ENCODE measurements at places on chromosomes 1 and 21.

DNA sequence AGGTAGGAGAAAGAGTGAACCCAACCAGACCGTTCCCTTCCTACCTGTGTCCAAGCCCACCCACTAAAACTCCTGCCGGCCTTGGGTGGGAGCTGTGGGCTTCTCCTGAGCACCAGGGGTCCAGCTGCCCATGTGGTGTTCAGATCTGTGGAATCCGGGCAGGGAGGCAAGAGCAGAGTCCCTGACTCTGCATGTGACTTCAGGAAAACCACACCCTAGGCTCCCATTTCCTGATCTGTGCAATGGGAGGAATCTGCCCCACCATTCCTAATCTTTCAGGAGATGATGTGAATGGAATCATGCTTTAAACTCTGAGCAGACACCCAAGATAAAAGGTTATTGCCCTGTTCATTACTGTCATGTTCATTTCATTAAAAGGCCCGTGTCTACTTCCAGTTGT, 27.6 kb downstream of the EIF2D start:
- no peak for DNase-seq

- DNase-seq, result no peak
Measured at GRCh38 chr1:88777604-88778149, 93.6 kb downstream of the PKN2 start.

DNA sequence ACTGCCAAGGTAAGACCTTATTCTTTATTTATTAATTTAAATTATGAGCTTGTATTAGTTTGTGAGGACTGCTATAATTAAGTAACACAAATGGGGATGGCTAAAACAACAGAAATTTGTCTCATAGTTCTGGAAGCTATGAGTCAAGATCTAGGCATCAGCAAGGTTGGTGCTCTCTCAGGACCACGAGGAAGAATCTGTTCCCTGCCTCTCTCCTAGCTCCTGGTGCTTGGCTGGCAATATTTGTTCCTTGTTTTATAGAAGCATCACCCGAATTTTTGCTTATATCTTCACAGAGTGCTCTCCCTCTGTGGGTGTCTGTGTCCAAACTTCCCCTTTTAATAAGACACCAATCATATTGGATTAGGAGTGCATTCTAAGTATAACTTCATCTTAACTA, 41.4 kb upstream of the CCDC190 start:
- no peak for DNase-seq

DNA sequence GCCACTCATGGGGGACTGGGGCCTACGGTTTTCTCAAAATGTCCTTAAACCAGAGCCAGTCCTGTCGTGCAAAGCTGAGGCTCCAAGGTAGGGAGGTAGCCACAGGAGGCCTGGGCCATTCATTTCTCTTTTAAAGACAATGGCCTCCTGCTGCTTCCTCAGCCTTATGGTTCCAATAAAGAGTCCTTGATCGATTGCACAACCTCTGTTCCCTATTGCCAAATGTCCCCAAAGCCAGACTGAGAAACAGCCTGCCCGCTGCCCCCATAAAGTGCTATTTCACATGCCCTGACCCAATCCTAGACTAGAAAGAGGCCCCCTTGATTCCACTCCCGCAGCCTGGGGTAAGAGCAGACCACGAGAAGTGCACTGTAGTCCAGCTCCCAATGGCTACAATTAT, 166.7 kb downstream of the CLIC6 start:
- no peak for DNase-seq

- DNase-seq, result no peak
Measured at GRCh38 chr21:18142655-18143054, 102.0 kb upstream of the CHODL start.

- peak; percentile 84 for DNase-seq
Measured at GRCh38 chr1:214551436-214552173, at the start of gene PTPN14. TSS of gene PTPN14 (minus strand) at chr1:214551602. CDS start at chr1:214464803, 86,799 bp downstream.

GRCh38 chr1:32063261-32063681, 9.5 kb upstream of the TMEM39B start:
- DNase-seq, result no peak

- no peak for DNase-seq
Measured at GRCh38 chr1:185207980-185208602, 51.1 kb downstream of the SWT1 start.

DNA sequence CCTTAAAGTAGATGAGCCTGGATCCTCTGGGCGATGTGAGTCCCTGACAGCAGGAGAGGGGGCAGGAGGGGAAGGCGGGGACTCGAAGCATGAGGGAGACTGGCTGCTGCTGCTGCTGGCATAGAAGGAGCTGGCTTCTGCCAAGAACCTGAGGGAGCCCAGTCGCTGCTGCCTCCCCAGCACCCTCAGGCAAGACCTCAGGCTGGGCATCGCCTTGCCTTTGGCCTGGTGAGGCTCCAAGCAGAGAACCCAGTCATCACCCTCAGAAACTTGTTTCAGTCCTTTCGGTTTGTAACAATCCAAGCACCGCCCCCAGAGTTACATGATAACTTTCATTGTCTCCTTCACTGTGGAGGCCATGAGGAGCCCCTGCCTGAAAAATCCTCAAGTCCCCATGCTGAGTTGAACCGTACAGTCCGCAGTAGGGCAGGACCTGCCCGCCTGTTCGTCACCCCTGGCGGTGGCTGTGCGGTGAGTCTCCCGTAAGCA, 38.8 kb downstream of the POFUT2 start:
- no peak for DNase-seq

GRCh38 chr1:87600854-87601253, 272.2 kb downstream of the LMO4 start:
- no peak for DNase-seq

- DNase-seq, result no peak
Measured at GRCh38 chr1:223363057-223363855, 720 bp downstream of the SUSD4 start.

DNA sequence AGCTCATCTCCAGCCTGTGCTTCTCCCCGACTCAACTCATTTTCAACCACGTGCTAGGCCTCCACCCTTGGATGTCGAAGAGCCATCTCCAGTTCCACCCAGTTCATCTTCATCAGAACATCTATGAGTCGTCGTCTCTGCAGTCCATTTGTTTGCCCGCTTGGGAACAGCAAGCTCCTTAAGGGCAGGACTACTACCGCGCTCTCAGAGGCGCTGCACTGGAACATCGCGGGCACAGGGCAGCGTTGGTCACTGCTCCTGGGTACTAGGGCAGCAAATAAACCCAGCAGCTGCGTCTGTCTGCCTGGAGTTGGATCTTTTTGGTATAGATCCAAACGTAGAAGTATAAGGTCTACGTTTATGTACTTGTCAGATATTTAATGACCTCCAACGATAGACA, 478 bp upstream of the PRDM2 start:
- DNase-seq, result no peak

- no peak for DNase-seq
Measured at GRCh38 chr1:73749996-73750395, 448.0 kb downstream of the LRRIQ3 start.

GRCh38 chr1:98389809-98390208, 271.7 kb upstream of the SNX7 start:
- no peak for DNase-seq

- DNase-seq, result no peak
Measured at GRCh38 chr1:244653439-244654107, 647 bp downstream of the DESI2 start.

GRCh38 chr1:184010788-184011187, 26.7 kb downstream of the COLGALT2 start:
- DNase-seq, result no peak

DNA sequence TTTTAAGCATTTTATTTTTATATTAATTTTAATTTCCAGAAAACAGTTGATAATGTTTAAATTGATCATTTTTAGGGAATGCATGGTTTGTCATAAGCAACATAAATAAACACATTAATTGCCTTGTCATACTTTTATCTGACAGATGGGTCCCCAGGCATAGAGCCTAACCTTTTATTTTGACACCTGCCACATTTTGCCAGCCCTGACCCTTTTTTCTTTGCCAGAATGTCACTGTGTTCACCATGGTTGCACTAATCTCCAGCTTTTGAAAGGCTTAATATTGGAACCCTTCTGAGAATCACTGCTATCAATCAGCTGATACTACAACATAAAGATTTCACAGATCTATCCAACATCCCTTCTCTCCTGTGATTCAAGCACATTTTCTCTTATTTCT, 56.0 kb upstream of the DPYD start:
- no peak for DNase-seq

DNA sequence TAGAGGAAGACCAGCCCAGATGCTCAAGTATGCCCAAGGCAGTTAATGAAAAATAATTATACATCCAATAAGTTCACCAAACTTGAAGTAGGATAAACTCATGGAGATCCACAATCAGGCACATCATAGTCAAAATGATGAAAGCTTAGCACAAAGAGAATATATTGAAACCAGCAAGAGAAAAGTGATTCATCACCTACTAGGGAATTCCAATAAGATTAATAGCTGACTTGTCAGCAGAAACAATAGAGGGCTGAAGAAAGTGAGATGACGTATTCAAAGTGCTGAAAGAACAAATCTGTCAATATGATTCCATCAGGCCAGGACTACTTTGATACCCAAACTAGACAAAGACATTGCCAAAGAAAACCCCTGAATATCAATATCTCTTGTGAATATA, 251.7 kb upstream of the BEND5 start:
- DNase-seq, result no peak

GRCh38 chr21:31634993-31635392, 24.5 kb upstream of the SOD1 start:
- DNase-seq, result no peak

DNA sequence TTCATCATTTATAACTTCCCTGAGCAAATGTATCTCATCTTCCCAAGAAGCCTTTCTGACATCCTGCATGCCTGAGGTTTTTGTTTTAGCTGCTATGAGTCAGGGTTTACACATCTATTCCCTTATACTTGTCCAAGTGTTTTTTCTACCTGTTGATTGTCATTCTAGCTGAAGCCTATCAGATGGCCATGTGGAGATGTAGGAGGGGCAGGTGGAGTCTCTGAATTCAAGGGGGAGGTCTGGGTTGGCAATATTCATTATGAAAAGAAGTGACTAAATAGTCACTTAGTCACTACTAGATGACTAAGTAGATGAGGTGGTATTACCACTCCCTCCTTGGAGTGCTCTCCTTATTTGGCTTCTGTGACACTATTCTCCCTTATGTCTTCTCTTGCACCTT, 52.4 kb downstream of the XCL1 start:
- no peak for DNase-seq

GRCh38 chr1:112744009-112744578, 29.0 kb upstream of the PPM1J start:
- DNase-seq, result no peak

GRCh38 chr1:51324251-51325010, 5.9 kb downstream of the TTC39A start:
- DNase-seq, result no peak

DNA sequence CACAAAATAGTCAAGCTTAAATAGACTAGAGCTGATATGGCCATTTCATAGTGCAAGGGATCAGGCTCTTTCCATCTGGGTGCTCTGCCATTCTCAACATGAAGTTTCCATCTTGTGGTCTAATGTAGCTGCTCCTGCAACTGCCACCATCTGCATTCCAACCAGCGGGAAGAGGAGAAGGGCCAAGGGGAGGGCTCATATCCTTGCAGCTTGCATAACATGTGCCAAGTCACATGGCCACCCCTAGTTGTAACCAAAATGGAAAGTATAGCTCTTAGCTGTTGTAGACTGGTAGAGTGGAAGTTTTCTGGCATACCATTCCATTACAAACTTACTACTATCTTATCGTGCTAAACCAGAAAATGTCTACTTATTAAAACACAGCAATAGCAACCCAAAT, 38.9 kb upstream of the IVNS1ABP start:
- DNase-seq, result no peak

- no peak for DNase-seq
Measured at GRCh38 chr1:1889090-1889750, 1.7 kb downstream of the GNB1 start.

GRCh38 chr1:30982937-30983336, 74.4 kb upstream of the SDC3 start:
- no peak for DNase-seq

GRCh38 chr21:16418642-16419041, 688.9 kb downstream of the USP25 start:
- DNase-seq, result no peak

DNA sequence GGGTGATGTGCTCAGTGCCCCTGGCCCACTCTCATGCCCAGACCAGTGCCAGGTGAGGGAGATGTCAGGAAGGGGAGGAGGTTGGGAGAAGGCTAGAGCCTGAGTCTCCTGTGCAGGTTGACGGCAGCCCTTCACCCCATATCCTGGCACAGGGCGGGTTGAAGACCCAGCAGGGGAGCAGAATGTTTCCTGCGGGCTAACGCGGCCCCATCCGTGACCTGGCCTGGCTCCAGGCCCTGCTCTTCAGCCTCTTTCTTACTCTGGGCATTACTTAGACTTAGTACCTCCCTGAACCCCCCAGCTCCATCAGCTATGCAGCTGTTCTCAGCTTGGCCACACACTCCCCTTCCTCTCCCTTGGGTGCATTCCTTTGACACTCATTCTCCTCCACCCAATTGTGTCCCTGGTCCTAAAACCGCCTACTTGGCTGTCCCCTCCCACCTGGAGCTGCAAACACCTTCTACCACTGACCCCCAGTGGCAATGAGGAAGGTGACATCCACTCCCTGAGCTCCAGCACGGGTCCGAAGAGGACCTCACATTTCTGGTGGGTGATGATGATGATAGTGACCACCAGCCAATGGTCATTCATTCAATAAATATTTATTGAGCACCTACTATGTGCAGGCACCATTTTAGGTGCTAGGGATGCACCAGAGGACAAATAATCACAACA, 179.0 kb downstream of the PTPRU start:
- no peak for DNase-seq

DNA sequence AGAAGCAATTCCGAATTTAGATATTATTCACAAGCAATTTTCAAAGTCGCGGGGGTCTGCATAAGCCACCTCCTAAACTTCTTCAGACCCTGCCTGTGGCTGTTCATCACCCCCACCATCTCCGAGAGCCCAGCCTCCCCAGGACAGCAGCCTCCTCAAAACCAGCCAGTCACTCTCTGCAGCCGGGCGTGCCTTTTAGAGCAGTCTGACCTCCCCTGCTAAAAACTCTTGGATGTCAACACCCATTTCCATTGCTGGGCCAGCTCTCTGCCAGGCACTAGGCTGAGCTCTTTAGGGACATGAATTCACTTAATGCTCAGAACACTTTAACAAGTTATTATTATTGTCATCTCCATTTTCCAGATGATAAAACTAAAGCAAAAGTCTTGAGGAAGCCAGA, 11.7 kb downstream of the ADPRS start:
- DNase-seq, result no peak

- no peak for DNase-seq
Measured at GRCh38 chr1:63807046-63807445, 33.2 kb downstream of the ROR1 start.

GRCh38 chr1:152347116-152347728, 12.6 kb downstream of the FLG2 start:
- no peak for DNase-seq

DNA sequence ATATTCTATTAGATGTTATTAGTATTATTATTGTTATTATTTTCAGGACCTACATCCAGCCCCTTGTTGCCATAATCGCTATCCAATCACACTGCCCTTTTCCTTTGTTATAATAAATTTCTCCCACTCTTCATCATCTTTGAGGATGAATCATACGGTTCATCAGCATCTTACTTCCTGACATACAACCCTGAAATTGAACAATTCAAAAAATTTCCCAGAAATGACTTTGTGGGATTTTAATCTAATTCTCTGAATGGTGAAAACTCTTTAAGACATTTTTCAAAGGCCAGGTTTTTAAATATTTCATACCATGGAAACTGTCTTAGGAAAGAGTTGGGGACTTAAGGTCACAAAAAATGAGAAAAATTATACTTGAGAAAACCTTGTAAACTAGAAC, 353.5 kb downstream of the ST6GALNAC3 start:
- DNase-seq, result no peak
